ENCODE measurements at places on chromosomes 7 and 10. TPM values are rescaled to one million over a fixed set of nuclear protein-coding genes. Genes with fewer than 3 reads are reported as not detected.

GRCh38 chr10:42975005-42975493, 101.8 kb upstream of the RET start:
- DNase-seq, result no peak

- DNase-seq, result no peak
These were observed 54.0 kb upstream of the RPA3 start for GRCh38 chr7:7772397-7772821.

- no peak for DNase-seq
These were observed 132.1 kb downstream of the MGMT start for GRCh38 chr10:129599160-129599559.

- no peak for DNase-seq
These were observed 249.5 kb downstream of the LRRTM3 start for GRCh38 chr10:67175354-67175753.

- DNase-seq, result no peak
These were observed 287.2 kb downstream of the PTPRN2 start for GRCh38 chr7:158300427-158300826.

- no peak for DNase-seq
These were observed 321.2 kb downstream of the ZNF479 start for GRCh38 chr7:56811081-56811480.

The NACAD gene
- total RNA-seq, result 5.9 TPM

- no peak for DNase-seq
These were observed 59.5 kb downstream of the CHST15 start for GRCh38 chr10:124033887-124034218.

DNA sequence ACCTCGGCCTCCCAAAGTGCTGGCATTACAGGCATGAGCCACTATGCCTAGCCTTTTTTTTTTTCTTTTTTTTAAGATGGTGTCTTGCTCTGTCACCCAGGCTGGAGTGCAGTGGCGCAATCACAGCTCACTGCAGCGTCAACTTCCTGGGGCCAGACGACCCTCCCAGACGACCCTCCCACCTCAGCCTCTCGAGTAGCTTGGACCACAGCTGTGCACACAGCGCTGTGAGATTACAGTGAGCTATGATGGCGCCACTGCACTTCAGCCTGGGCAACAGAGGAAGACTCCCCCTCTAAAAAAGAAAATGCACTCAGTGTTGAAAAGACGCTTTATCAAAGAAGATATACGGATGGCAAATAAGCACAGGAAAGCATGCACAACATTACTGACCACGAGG, 16.5 kb upstream of the WIPI2 start:
- no peak for DNase-seq

DNA sequence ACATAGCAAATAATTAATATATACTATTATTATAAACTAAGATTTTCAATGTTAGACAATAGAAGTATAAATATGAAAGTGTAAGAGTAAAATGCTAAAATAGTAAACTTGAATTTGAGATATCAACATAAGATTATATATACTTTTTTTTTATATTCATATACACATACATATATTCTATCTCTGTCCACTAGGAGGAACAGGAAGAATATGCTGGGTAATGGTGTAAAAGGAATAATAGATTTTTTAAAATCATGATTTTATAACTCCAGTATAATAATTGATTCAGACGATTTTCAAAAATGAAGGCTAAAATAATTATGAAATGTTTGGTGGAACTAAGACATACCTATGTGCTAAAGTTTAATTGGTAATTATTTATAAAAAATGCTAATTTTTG, 37.7 kb downstream of the AGMO start:
- DNase-seq, result no peak

The SYNPO2L gene
- 0.14 TPM for total RNA-seq

- no peak for DNase-seq
These were observed 74.7 kb upstream of the CAMK2B start for GRCh38 chr7:44400033-44400511.

GRCh38 chr7:92714280-92714679, 122.1 kb downstream of the CDK6 start:
- no peak for DNase-seq

The IGF2BP3 gene
- 74.1 TPM for total RNA-seq

- no peak for DNase-seq
These were observed 5.1 kb downstream of the SCART1 start for GRCh38 chr10:133458710-133459453.

The SFRP5 gene
- total RNA-seq, result not detected

GRCh38 chr10:12207114-12207513, 11.1 kb downstream of the CDC123 start:
- no peak for DNase-seq

The GHRHR gene
- total RNA-seq, result not detected

The SLC39A12 gene
- not detected for total RNA-seq

- no peak for DNase-seq
These were observed 356.8 kb downstream of the CCSER2 start for GRCh38 chr10:84685047-84685660.

GRCh38 chr10:16436367-16436757, 448 bp upstream of the PTER start:
- no peak for DNase-seq
